ENCODE measurements at places on chromosomes 13 and 19. TPM values are rescaled to one million over a fixed set of nuclear protein-coding genes. Genes with fewer than 3 reads are reported as not detected.

GRCh38 chr19:5470264-5470671, 15.1 kb downstream of the ZNRF4 start:
- H3K27ac ChIP-seq = no peak overlapping the region
- no peaks in the 10 kb centered on the region for H3K27me3 ChIP-seq
- H3K36me3 ChIP-seq = no peaks in the 10 kb centered on the region
- no peaks in the 10 kb centered on the region for H3K4me1 ChIP-seq
- DNase-seq = no peak
- H3K4me3 ChIP-seq = no peak overlapping the region

- peaks cover 46% of the 10 kb centered on the region for H3K36me3 ChIP-seq
- H3K27me3 ChIP-seq = no peaks in the 10 kb centered on the region
- DNase-seq = no peak
- no peak overlapping the region for H3K4me3 ChIP-seq
- H3K4me1 ChIP-seq = no peaks in the 10 kb centered on the region
These were observed 74.2 kb downstream of the SLC7A1 start for GRCh38 chr13:29521336-29521735.

- H3K36me3 ChIP-seq = peaks cover 23% of the 10 kb centered on the region
- peak overlapping the region; percentile 16 for H3K4me3 ChIP-seq
- peak overlapping the region; percentile 68 for H3K27ac ChIP-seq
- H3K27me3 ChIP-seq = no peaks in the 10 kb centered on the region
- DNase-seq = no peak
These were observed 6.3 kb downstream of the SH3GL1 start for GRCh38 chr19:4393947-4394590.

DNA sequence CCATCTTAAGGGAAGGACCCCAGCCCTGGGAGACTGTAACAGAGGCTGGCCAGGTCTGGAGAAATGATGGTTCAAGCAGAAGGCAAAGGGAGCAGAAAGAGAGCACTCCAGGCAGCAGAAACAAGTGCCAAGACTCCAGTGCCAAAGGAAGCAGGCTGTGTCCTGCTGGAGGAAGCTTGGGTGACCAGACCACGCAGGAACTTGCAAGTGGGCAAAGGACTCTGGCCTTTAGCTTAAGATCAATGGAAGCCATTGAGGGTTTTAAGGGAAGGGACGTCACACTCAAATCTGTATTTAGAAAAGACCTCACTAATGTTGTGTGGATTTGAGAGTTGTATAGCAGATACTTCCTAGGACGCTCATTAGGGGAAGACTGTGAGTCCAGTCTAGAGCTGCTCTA, 95.5 kb downstream of the MIPEP start:
- H3K36me3 ChIP-seq = no peaks in the 10 kb centered on the region
- DNase-seq = no peak
- H3K4me3 ChIP-seq = 0 out of 2 replicates have a peak overlapping the region, but pooled peaks have one; percentile 22
- no peaks in the 10 kb centered on the region for H3K27me3 ChIP-seq

DNA sequence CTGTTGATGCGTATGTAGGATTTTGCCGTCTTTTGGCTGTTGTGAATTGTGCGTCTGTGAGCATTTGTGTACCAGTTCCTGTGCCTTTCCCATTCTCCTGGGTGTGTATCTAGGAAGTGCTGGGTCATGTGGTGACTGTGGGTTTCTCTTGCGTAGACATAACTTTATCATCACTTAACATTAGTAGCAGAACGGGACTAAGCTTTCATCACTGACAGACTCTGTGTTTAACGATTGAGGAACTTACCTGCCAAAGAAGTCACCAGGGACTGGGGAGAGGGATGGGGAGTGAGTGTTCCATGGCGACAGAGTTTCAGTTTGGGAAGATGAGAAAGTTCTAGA, 15.0 kb downstream of the FZR1 start:
- peaks cover 3% of the 10 kb centered on the region for H3K36me3 ChIP-seq
- peaks cover 4% of the 10 kb centered on the region for H3K4me1 ChIP-seq
- H3K27ac ChIP-seq = no peak overlapping the region
- no peak for DNase-seq

The TSKS gene
- not detected for polyA plus RNA-seq

DNA sequence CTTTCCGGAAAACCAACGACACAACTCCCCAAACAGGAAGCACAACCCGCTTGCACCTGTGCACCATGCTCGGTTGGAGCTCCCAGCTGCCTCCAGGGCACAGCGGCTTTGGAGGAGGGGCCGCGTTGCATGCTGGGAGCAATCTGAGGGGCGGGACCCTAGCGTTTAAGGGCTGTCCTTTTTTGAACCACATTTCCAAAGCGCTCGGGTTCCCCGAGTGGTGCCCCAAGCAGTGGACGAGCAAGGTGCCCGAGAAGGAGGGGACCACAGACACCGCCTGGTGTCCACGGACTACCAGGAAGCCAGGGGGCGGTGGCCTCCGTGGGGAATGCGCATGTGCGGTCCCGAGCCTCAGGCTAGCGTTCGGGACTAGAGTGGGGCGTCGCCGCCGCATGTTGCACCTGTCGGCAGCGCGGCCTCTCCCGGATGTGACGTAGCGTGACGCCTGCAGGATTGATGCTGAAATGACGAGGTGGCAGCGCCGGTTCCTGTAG, 11.9 kb upstream of the ZNF57 start:
- no peaks in the 10 kb centered on the region for H3K27me3 ChIP-seq
- H3K4me3 ChIP-seq = peak overlapping the region; percentile 51
- peaks cover 3% of the 10 kb centered on the region for H3K4me1 ChIP-seq
- DNase-seq = no peak
- no peaks in the 10 kb centered on the region for H3K36me3 ChIP-seq

Data from GM12878 (cell line).